ENCODE measurements at places on chromosomes 1 and 21.

- no peaks in the 10 kb centered on the region for H3K36me3 ChIP-seq
- DNase-seq, result no peak
- no peaks in the 10 kb centered on the region for H3K4me1 ChIP-seq
- H3K27me3 ChIP-seq, result no peaks in the 10 kb centered on the region
These were observed 237.5 kb downstream of the TTLL7 start for GRCh38 chr1:83761167-83762038.

GRCh38 chr1:81439046-81439823 lies 361.5 kb upstream of the ADGRL2 start:
- no peaks in the 10 kb centered on the region for H3K27me3 ChIP-seq
- no peak for DNase-seq
- no peaks in the 10 kb centered on the region for H3K4me1 ChIP-seq
- H3K27ac ChIP-seq, result no peak overlapping the region

DNA sequence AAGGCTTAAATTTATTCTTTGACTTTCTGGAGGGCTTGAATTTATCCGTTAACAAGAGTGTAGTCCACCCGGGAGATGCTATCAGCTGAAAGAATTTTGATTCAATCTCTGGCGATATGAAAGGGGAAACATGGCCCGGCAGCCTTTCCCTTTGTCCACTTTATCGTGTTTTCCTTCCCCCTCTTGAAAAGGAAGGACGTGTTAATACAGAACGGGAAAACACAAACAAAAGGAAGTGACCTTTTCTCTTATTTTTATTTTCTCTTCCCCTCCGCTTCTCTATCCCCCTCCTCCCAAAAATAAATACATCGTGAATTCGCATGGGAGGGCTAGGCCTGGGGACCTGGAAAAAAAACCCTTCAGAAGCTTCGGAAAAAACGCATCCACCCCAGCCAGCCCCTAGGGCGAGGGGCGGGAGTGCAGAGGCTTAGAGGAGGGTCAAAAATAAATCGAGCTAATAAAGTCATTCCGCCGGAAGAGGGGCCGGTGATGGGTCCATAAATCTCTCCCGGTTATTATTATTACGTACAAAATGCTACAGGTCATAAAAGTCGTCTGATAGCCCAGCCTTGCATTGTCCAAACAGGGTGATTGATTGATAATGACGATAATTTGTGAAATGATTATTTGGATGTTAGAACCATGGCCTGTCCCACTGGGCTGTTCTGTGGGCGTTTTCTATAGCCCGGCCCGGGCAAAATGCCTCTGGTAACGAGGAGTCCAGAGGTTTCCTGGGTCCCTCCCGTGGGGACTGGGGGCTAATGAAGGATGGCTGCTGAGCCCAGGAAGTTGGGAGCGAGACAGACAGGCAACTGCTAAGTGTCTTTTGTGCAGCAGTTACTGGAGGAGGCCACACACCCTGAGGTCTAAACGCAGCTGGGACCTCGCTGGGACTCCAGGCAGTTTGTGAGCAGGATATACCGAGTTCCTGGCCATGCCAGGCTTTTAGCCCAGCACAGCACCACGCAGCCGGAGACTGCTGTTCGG lies 179.4 kb downstream of the PRDM16 start:
- H3K36me3 ChIP-seq, result no peaks in the 10 kb centered on the region
- no peaks in the 10 kb centered on the region for H3K4me1 ChIP-seq
- no peaks in the 10 kb centered on the region for H3K27me3 ChIP-seq
- H3K4me3 ChIP-seq, result no peak overlapping the region

GRCh38 chr1:228268881-228269265 lies 61.0 kb downstream of the OBSCN start:
- DNase-seq, result no peak
- no peaks in the 10 kb centered on the region for H3K27me3 ChIP-seq
- no peaks in the 10 kb centered on the region for H3K4me1 ChIP-seq
- H3K27ac ChIP-seq, result no peak overlapping the region

DNA sequence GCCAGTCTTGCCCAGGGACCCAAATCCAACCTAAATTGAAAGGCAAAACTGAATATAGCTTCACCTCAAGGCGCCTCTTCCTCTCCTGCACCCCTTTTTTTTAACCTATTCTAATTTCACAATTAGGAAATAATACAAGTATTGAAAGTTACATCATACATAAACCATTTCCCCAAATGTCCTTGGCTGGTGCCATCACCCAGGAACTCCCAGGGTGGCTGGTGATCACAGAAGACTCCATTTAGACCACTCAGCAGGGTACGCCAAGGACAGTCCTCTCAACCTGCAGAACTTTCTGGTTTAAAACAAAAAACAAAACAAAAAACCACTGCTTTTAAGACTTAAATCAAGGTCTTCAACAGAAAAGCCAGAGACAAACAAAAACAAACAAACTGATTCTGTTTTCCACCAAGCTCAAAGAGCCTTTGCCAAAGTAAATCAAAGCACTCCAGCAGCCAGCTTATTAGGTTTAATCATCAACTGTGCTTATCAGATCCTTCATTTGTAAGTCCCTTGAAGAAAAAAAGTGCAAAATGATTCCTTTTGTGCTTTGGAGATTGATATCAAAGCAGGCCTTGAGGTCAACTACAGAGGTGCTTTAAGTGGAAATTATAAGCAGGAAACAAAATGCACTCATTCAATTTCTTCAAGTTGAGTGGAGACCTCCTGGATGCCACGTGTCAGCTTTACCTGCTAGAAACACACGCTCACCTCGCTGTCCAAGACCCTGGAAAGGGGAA lies 113.0 kb downstream of the ETS2 start:
- H3K36me3 ChIP-seq, result no peaks in the 10 kb centered on the region
- DNase-seq, result no peak
- no peak overlapping the region for H3K27ac ChIP-seq
- peaks cover 5% of the 10 kb centered on the region for H3K4me1 ChIP-seq
- H3K4me3 ChIP-seq, result no peak overlapping the region

- no peaks in the 10 kb centered on the region for H3K4me1 ChIP-seq
- H3K27me3 ChIP-seq, result no peaks in the 10 kb centered on the region
- H3K36me3 ChIP-seq, result peaks cover 19% of the 10 kb centered on the region
- H3K27ac ChIP-seq, result no peak overlapping the region
These were observed 11.0 kb downstream of the NUDC start for GRCh38 chr1:26932531-26932930.

All from iPS DF 6.9 (cell line).